ENCODE measurements at places on chromosomes 12 and 14. TPM values are rescaled to one million over a fixed set of nuclear protein-coding genes. Genes with fewer than 3 reads are reported as not detected.

DNA sequence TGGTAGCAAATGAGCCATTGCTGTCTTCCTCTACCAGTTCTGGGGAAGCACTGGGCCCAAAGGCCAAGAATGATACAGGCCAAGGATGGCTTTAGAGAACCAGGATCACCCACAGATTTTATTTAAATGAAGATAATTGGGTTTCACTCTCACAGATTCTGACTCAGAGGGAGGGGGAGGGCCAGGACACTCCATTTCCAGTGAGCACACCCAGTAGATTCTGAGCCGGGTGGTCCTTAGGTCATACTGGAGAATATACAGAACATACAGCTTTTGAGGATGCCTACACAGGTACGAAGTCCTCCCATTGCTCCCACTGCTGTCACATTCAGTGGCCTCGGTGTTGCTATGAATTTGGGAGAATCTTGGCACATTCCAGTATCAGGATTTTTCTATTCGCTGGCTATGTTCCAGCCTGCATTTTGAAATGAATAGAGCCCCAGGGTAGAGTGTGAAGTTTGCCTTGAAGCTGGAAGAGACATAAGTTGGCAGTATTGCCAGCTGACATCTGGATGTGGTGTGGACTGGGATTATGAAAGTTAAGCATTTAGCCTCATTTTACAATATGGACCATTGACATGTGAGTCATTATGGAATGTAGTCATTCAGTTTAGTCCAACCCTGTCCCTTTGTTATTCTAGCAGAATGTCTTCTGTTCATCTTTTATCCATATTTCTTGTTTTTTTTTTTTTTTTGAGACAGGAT lies 45.8 kb upstream of the POC1B start:
- H3K4me3 ChIP-seq: no peak overlapping the region
- no peaks in the 10 kb centered on the region for H3K27me3 ChIP-seq
- DNase-seq: no peak
- H3K4me1 ChIP-seq: no peaks in the 10 kb centered on the region
- H3K27ac ChIP-seq: no peak overlapping the region
- no peaks in the 10 kb centered on the region for H3K36me3 ChIP-seq

DNA sequence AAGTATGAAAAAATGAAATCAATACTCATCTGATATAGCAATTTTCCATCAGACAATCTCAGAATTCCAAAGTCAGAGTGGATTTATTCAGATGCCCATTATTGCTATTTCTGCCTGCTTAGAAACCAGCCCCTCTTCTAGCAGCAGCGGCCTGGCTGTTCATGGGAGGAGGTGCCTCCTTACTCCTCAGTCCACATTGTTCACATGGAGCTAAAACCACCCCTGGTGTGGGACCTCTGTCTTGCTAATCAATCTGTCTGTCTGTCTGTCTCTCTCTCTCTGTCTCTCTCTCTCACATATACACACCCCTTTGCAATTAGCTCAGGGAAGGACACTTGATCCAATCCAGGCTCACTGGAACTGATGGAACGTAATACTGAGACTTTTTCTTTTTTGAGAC lies 176.1 kb downstream of the APAF1 start:
- no peaks in the 10 kb centered on the region for H3K36me3 ChIP-seq
- no peak for DNase-seq
- H3K4me1 ChIP-seq: no peaks in the 10 kb centered on the region
- no peak overlapping the region for H3K4me3 ChIP-seq
- no peaks in the 10 kb centered on the region for H3K27me3 ChIP-seq

DNA sequence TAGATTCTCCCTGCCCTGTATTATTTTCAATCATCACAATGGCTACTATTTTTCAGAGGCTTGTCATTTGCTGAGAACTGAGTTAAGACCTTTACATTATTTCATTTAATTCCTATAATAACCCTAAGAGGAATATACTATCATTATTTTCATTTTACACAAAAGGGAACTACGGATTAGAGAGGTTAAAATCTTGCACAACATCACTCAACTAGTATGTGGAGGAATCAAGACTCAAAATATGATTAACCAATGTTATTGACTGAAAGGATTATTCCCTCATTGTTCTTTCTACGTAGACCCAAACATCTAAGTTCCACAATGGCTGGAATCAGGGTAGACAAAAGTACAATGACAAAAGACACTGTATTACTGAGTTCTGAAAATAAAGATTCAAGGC lies 45.0 kb downstream of the GPR65 start:
- no peaks in the 10 kb centered on the region for H3K36me3 ChIP-seq
- DNase-seq: no peak

GRCh38 chr14:28243600-28243999 lies 523.0 kb upstream of the FOXG1 start:
- no peak overlapping the region for H3K4me3 ChIP-seq
- H3K36me3 ChIP-seq: no peaks in the 10 kb centered on the region
- H3K27ac ChIP-seq: no peak overlapping the region
- no peaks in the 10 kb centered on the region for H3K27me3 ChIP-seq
- no peaks in the 10 kb centered on the region for H3K4me1 ChIP-seq

- no peaks in the 10 kb centered on the region for H3K4me1 ChIP-seq
- no peak overlapping the region for H3K4me3 ChIP-seq
- H3K36me3 ChIP-seq: peaks cover 40% of the 10 kb centered on the region
- no peak for DNase-seq
- H3K27ac ChIP-seq: no peak overlapping the region
Observed at GRCh38 chr14:88454886-88455285, 69.4 kb downstream of the SPATA7 start.

DNA sequence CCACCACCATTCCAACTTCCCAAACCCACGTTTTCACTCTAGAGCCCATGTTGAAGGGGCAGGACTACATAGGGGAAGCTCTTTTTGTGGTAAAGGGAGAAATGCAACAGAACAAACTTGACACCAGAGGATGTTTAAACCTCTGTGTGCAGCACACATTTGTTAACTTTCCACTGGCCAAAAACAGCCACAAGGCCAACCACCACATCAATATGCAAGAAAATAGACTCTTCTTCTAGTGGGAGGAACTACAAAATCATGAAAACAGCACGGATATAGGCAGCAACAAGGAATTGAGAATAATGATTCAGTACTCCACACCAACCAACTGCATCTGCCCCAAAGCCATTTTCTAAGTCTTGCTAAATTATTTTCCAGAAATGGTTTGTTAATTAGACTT lies 66.3 kb upstream of the CEP83 start:
- no peak overlapping the region for H3K4me3 ChIP-seq
- DNase-seq: no peak
- H3K27ac ChIP-seq: no peak overlapping the region
- H3K36me3 ChIP-seq: no peaks in the 10 kb centered on the region

GRCh38 chr12:48998497-48999353 lies 450 bp downstream of the DDN start:
- peak overlapping the region; percentile 48 for H3K4me3 ChIP-seq
- no peak overlapping the region for H3K27ac ChIP-seq
- peaks cover 43% of the 10 kb centered on the region for H3K27me3 ChIP-seq
- H3K4me1 ChIP-seq: peaks cover 50% of the 10 kb centered on the region
- DNase-seq: no peak

DNA sequence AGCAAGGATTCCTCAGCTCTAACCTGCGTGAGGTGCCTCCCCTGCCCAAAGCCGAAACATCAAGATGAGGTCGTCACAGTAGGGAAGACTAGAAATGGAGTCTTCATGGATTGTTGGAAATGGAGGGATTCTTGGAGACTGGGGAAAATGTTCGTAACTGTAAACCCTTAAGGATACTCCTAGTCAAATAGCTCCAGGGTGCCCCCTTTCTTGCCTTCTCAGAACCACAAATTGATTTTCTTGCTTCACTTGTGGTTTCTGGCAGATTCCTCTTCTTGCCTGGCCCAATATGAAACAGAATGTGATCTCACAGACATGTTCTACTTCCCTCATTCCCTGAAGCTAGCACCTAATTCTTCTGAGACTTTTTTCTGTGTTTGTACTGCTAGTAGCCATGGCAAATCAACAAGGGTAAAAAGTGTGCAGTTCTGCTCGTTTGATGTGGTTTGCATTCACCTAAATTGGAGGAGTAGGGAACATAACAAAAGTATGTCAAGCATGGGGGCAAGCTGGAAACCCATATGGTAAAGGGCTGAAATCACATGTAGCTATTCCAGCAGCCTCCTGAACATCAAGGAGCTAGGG lies 332.0 kb downstream of the PAWR start:
- DNase-seq: no peak
- H3K4me3 ChIP-seq: no peak overlapping the region
- no peak overlapping the region for H3K27ac ChIP-seq
- H3K27me3 ChIP-seq: no peaks in the 10 kb centered on the region

DNA sequence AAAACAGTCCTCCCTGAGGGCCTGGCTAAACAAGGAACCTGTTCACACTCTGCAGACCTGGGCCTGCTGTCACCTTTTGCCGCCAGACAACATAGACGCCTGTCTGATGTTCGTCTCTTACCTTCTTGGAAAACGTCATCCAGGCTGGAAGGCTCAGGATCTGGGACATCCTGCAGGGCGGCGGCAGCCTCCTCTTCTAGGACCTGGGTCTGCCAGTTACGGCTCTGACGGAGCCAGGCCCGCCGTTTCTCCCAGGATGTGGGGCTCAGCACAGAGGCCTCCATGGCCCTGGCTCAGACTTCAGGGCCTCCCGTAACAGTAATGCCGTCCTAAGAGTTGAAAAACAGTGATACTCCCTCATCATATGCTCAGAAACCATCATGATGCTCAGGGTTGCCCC lies 10.3 kb downstream of the TESPA1 start:
- no peak overlapping the region for H3K27ac ChIP-seq
- H3K36me3 ChIP-seq: no peaks in the 10 kb centered on the region
- no peaks in the 10 kb centered on the region for H3K27me3 ChIP-seq

DNA sequence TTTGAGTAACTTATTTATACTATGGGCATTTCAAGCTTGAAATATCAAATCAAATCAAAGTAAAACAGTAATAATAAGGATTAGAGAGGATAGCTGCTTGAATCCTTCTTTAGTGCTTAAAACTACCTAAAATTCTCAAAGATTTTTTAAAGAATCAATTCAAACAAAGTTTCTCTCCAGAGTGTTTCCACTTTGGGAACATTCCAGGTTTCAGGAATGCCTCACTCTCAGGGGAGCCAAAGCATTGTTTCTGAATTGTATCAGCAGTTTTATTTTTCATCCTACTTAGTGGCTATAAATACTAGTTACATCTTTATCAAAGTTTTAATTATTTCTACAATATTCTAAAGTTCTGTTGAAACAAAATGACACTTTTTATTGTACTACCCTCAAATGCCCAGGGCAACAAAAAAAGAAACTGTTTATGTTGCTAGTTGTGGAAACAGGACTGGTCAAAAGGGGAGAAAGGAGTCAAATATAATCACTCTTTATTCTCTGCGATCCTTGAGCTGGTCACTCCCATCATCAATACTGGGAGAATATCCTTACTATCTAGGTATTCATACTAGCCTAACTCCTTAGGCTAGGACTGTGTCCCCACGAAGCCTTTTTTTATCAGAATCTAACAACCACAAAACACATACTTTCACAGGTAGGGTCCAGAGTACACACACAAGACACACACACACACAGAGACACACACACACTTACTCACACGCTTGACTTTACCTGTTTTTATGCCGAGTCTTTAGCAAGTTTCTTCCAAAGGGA lies 598 bp downstream of the RASSF9 start:
- H3K27ac ChIP-seq: peak overlapping the region; percentile 76
- peak overlapping the region; percentile 47 for H3K4me3 ChIP-seq
- peaks cover 16% of the 10 kb centered on the region for H3K4me1 ChIP-seq
- no peak for DNase-seq
- no peaks in the 10 kb centered on the region for H3K27me3 ChIP-seq

DNA sequence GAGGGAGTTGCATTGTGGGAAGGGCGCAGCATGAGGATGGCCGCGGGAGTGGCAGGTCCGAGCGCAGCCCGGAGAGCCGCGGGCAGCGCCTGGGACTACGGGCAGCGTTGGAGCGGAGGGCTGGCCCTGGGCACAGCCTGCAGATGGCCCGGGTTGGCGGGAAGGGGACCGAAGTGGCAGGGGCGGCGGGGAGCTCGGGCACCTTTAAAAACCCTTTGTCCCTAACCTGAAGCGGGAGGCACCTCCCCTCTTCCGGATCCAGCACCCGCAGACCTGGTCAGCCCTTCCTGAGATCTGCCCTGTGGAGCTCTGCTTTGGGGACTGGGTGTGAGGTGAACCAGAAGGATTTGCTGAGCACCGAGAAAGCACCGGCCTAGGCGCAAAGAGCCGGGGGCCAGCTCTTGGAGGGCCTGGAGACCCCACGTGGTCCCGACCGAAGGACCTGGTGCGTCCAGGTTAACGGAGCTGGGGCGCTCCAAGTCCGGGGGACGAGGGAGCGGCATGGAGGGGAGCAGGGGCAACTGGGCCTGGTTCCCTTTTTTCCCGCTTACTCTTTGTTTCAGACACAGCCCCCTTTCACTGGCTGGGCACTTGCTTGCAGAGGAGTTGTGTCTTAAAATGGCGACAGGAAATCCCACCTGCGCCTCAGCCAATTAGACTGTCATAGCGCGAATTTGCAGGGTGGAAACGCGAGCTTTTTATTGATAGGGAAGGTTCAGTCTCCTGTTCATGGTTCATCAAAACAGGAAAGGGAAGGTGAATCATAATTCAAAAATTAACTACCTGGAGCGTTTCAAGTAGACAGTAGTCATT lies 792 bp upstream of the SLC38A1 start:
- H3K27me3 ChIP-seq: no peaks in the 10 kb centered on the region
- peak overlapping the region; percentile 92 for H3K27ac ChIP-seq
- peaks cover 28% of the 10 kb centered on the region for H3K4me1 ChIP-seq
- no peak for DNase-seq
- H3K4me3 ChIP-seq: peak overlapping the region; percentile 80

- H3K4me1 ChIP-seq: no peaks in the 10 kb centered on the region
- DNase-seq: no peak
- H3K4me3 ChIP-seq: no peak within 1 kb of the TSS
- no peaks in the 10 kb centered on the region for H3K36me3 ChIP-seq
Observed at GRCh38 chr12:43551971-43552559, at the start of gene ADAMTS20. Gene ADAMTS20 (minus strand): TSS chr12:43552203. CDS start chr12:43551921, 282 bp downstream.

DNA sequence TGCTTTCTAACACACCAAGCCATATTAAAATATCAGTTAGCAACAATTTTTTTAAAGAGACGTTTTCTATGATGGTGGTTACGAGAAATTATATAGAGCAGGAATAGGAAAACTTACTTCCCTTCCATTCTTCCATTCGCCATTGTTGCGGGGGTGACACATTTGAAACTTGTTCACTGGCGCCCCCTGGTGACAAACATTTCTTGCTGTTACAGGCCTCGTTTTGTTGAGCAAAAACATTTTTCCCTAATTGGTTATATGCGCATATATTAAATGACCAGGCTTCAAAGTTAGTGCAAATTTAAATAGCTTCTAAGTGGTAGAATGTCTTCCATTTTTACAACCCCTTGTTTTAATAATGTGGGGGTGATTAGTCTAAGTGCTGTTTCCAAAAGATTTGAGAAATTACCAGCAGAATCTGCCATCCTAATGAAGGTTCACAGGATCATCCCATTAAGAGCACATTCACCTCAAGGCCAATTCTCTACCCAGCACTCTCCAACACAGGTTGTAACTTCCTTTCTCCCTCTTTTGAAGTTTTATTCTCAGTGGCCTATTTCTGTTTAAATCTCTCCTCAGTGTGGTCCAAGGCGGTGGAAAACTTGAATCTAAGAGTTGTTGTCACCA lies 1124.7 kb downstream of the FLRT2 start:
- H3K27me3 ChIP-seq: no peaks in the 10 kb centered on the region
- H3K27ac ChIP-seq: no peak overlapping the region
- no peaks in the 10 kb centered on the region for H3K4me1 ChIP-seq
- no peaks in the 10 kb centered on the region for H3K36me3 ChIP-seq
- DNase-seq: no peak

Gene CCDC198
- not detected for total RNA-seq

Gene NAB2
- total RNA-seq: 28.9 TPM

Gene DTX1
- 8.0 TPM for total RNA-seq

Gene PKP2
- 0.71 TPM for total RNA-seq

Gene MSRB3
- 159 TPM for total RNA-seq

All from sigmoid colon (tissue), 7 donors.